Stimulated activated CD8-positive, alpha-beta memory T cell treated with anti-CD3 and anti-CD28 coated beads, Interleukin-4, amount 100 ng/mL, for 48 hours (primary cell): ENCODE measurements at places on chromosomes 16 and 17.

- DNase-seq, result no peak
Observed at GRCh38 chr16:89007371-89008249, 30.6 kb upstream of the CBFA2T3 start.

DNA sequence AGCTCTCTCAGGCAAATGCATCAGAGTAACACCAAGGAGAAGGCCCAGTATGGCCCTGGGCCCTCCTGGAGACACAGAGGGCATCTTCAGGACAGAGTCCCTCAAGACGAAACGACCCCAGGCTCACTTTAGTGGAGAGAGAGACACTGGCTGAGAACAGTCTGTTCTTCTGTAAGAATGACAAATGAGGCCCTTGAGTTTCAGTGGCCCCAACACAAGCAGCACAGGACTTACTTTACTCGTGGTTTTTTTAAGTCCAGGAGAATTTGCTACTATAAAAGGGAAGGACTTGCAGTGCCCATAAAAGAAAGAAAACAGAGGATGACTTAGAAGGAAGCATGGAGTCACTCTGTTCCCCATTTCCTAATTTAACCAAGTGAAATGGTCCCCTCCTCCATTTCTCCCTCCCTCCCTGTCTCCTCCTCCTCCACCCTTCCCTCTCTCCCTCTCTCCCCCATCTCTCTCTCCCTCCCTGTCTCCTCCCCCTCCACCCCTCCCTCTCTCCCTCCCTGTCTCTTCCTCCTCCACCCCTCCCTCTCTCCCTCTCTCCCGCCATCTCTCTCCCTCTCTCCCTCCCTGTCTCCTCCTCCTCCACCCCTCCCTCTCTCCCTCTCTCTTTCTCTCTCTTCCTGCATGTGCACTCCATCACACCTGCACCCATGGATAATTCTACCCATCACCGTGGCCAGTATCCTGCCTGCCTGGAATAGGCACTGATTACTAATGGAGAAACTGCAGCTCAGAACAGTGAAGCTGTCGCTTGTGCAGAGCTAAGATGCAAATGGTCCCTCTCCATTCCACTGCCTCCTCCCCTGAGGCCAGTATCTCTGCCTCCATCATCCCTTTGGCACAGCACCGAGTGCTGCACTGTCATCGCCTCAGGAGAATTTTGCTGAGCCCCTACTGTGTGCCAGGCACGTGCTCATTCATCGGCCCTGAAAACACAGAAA is 47.3 kb upstream of the RBFOX3 start:
- DNase-seq, result no peak

- DNase-seq, result no peak
Observed at GRCh38 chr17:21209511-21210175, 4.3 kb downstream of the TMEM11 start.

GRCh38 chr16:69371564-69371963 is 14.2 kb downstream of the TERF2 start:
- DNase-seq, result peak; percentile 16

GRCh38 chr17:56832446-56832845 is 1.3 kb downstream of the C17orf67 start:
- no peak for DNase-seq

GRCh38 chr17:40932608-40933007 is 4.8 kb downstream of the KRT23 start:
- DNase-seq, result no peak

GRCh38 chr17:40617678-40618240 is 29.9 kb downstream of the SMARCE1 start:
- no peak for DNase-seq

GRCh38 chr17:3514873-3515272 is 39.1 kb downstream of the ASPA start:
- no peak for DNase-seq

DNA sequence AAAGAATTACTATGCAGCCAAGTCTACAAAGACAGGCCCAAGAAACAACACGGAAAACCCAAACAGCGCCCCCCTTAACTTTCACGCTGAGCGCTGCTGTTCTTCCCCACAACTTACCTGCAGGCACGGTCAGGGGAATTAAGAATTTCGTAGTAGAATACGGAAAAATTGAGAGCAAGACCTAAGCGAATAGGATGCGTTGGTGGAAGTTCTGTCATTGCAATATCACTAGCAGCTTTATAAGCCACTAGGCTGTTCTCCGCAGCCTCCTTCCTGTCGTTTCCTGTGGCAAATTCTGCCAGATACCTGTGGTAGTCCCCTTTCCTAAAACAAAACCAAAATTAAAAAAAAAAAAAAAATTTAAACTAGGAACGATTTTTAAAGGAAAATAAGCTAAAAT is 39.0 kb downstream of the YWHAE start:
- DNase-seq, result no peak

- DNase-seq, result no peak
Observed at GRCh38 chr16:3282103-3282729, 1.1 kb upstream of the ZNF263 start.

DNA sequence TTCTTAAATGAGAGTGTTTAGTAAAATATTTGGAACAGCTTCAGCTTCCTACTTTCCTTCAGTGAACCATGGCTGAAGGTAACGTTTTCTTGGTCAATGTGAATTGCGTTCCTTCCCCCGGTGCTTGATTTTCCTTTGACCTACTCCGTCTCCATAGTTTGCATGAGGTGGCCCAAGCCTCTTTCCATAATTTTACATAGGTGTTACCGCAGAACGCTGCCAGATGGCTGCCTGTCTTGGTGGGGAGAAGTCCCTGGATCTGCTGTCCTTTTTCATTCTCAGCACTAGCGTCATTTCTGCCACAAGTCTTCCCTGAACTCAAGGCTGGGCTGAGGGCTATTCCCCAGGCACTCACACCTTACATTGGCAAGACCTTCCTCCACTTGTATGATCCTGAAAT is 178.4 kb downstream of the PRKCA start:
- no peak for DNase-seq

DNA sequence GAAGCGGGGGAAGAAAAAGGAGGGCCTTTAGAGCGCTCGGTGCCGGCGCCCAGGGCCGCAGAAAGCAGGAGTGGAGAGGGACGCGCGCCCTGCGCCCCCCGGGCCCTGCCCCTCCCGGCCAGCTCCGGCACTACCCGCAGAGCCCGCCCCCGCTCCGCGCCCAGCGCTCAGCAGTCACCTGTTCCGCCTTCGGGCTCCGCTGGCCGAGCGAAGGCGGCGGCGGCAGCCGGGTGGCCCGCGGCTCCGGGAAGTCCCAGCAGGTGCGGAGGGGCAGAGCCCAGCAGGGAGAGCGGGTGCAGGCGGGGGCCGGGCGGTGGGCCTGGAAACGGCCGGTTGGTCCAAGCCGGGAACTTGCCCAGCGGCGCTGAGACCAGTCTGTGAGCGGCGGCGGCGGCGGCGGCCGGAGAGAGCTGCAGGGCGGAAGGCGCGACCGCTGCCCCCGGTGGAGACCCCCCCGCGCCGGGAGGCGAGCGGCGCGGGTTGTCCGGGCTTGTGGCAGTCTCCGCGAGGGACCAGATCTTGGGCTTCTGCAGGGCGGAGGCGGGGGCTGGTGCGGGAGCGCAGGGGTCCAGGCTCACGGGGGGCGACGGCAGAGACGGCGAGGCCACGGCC is 2.2 kb downstream of the IRX3 start:
- no peak for DNase-seq

DNA sequence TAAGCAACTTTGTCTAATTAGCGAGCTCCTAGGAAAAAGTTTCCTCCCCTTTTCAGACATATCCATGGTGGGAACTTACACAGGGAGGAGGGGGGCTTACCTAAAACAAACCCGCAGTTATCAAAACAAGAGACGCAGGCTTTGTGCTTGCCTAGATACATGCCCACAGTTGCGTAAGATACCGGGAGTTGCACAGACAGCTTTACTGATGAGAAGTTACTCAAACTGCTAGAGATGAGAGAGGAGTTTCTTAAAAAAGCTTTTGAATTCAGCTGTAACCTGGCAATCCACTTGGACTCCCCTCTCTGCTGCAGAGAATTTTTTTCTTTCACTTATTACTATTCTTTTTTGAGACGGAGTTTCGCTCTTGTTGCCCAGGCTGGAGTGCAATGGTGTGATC is 6.8 kb upstream of the ZP2 start:
- DNase-seq, result no peak

- DNase-seq, result no peak
Observed at GRCh38 chr17:5522476-5522875, 36.1 kb downstream of the MIS12 start.

- DNase-seq, result no peak
Observed at GRCh38 chr16:53933407-53933806, 229.5 kb downstream of the FTO start.

GRCh38 chr17:1347589-1348323 is 52.3 kb downstream of the YWHAE start:
- DNase-seq, result no peak

GRCh38 chr16:18060351-18060750 is 276.2 kb downstream of the NPIPA8 start:
- DNase-seq, result no peak

GRCh38 chr16:10598157-10598556 is 17.8 kb upstream of the EMP2 start:
- no peak for DNase-seq

- no peak for DNase-seq
Observed at GRCh38 chr17:21505819-21506815, 130.0 kb downstream of the KCNJ12 start.

DNA sequence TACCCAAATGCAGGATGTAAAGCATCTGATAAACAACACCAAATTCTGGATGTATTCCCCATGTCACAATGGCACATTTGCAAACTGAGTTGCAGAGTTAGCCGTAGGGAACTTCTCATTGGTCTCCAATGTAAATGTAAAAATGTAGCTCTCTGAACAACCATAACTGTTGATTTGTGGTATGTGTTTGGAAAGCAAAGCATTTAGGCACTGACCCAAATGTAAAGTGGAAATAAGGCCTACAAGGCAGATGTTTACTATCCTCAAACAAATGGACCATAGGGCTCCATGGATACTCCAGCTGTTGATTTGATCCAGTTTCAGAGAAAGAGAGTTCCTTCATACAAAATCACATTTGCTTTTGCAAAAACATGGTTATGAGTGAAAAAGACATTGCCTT is 223.0 kb upstream of the ELAC2 start:
- no peak for DNase-seq

- no peak for DNase-seq
Observed at GRCh38 chr17:43530288-43531081, 15.7 kb downstream of the ETV4 start.

DNA sequence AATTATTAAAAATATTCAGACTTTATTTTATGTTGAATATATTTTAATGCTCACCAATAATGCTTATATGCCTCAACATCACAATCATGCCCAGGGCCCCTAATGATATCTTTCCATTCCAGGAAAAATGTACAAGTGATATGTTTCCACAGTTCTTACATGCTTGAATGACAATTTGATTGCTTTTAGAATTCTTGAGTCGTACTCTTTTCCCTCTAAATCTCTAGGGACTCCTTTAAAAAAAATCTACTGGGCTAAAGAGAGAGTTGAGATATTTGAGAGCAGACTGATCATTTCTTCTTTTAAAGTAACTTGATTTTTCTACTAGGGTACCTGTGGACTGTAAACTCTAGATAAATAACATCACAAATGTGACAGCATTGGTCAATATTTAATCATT is 18.2 kb upstream of the HLF start:
- no peak for DNase-seq

GRCh38 chr16:2816751-2817339 is at the start of gene PRSS21:
Gene PRSS21 (plus strand): TSS chr16:2817237. CDS start chr16:2817269, 32 bp downstream.
- peak; percentile 60 for DNase-seq

DNA sequence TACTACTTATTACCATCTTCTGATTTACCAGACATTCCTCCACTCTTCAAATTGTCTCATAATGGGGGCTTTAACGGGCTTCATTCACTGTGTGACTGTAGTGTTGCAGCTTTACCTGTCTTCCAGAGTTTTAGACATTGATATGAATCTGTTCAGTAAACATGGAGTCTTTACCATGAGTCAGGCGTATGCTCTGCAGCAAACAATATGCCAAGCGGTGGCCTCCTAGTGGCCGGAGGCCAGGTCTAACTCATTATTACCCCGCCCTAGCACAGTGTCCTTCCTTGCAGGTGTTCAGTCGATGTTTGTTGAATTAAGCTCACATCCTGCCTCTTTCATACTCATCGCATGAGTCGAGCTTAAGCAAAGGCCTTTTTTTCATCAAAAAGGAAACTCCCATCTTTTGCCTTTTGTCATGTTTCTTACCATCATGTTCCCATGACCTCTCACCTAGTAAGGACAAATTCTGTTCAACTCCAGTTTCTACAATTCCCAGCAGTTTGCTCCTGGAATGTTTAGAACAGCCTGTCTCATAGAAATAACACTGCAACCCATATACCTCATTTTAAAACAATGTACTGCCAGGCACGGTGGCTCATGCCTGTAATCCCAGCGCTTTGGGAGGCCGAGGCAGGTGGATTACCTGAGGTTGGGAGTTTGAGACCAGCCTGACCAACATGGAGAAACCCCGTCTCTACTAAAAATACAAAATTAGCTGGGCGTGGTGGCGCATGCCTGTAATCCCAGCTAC is 39.4 kb downstream of the TUBD1 start:
- DNase-seq, result no peak

DNA sequence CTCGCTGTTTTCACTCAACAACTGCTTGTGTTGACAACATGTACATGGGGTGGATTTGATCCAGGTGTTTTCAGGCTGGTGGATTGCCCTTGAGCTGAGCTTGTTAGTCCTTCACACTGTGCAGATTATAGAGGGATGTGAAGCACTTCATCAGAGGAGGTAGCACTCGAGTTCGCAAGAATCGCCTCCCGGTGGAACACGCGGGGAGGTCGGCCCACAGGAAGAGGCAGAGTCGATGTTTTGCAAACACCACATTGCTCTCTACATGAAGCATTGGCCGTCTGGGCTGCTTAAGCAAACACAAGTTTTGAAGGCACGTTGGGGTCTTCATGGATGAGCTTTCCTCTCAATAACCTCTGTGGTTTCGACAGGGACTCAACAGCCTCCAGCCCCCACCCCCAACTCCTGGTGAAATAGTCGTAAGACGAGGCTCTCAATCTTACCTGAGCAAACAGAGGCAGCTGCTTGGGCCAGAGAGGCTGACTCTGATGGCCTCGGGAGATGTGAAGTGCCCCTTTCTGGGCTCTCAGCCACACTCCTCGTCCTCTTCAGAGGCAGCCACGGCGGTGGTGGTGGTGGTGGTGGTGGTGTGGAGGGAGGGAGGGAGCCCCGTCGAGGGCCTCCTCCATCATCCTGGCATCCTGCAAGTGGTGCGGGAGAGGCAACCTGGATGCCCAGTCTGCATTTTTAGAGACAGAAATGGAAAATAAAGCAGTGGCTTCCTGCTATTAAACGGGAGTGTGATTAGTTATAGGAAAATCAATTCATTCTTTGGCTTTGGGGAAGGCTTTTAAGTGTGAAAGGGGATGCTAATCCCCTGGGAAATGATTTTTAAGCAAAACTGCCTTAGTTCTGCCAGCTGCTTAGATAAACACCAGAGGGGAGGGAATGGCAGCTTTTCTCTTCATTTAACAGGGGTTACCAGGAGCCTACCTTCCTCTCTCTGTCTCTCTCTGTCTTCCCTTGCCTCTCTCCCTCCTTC is 552.5 kb upstream of the EEF2KMT start:
- no peak for DNase-seq

DNA sequence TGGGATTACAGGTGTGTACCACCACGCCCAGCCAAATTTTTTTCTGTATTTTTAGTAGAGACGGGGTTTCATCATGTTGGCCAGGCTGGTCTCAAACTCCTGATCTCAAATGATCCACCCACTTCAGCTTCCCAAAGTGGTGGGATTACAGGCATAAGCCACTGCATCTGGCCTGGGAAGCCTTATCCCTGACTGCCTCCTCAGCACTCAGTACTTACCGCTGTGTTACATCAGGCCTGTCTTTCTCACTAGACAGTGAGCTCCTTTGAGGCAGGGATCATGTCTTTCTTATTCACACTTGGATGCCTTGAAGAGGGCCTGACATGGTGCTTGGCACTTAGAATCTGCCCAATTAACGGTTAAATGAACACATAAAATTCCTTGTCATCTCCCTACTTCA is 56.3 kb upstream of the MTMR4 start:
- no peak for DNase-seq

- no peak for DNase-seq
Observed at GRCh38 chr16:2003231-2003826, 6.3 kb downstream of the ZNF598 start.
